Stimulated activated CD4-positive, alpha-beta T cell treated with anti-CD3 and anti-CD28 coated beads, TNF-alpha, amount 100 ng/mL, for 48 hours (primary cell): ENCODE measurements at places on chromosomes 16 and 17.

GRCh38 chr16:21600031-21600773 is 825 bp downstream of the METTL9 start:
- DNase-seq, result peak; percentile 9

GRCh38 chr17:37399265-37399803 is 7.3 kb downstream of the ACACA start:
- DNase-seq, result no peak

DNA sequence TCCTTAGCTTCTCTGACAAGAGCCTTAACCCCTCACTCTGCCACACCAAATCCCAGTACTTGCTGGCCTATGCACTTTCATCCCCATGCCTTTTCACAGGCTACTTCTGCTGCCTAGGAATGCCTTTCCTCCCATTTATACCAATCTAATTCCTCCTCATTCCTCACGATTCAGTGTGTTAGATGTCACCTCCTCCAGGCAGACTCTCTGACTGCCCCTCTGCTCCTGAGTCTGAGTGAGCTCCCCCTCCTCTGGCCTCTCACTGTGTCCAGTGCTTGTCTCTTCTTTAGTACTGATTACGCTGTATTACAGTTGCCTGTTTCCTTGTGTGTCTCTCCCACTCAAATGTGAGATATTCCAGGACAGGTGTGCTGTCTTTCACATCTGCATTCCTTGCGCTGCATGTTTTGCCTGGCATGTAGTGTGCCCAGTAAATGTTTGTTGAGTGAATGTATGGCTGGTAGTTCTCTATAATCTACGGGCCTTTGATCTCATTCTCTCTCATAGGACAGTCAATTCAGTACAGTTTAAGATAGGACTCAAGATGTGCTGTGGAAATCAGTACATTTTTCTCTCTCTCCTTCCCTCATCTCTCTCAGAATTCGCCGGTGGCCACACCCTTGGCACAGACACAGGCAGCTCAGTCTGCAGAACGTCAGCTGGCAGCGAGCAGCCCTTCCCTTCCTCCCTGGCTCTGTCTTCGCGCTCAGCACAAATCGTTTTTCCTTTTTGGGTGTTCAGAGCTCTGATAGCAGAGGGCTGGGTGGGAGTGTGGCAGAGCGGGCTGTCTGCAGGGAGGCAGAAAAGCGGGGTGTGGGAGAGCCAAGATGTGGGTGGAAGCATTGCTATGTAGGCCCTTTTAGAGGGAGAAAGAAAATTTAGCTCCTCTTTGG is 18.5 kb downstream of the ARL4D start:
- no peak for DNase-seq

- DNase-seq, result no peak
Measured at GRCh38 chr17:229709-230394, 48.4 kb upstream of the DOC2B start.

DNA sequence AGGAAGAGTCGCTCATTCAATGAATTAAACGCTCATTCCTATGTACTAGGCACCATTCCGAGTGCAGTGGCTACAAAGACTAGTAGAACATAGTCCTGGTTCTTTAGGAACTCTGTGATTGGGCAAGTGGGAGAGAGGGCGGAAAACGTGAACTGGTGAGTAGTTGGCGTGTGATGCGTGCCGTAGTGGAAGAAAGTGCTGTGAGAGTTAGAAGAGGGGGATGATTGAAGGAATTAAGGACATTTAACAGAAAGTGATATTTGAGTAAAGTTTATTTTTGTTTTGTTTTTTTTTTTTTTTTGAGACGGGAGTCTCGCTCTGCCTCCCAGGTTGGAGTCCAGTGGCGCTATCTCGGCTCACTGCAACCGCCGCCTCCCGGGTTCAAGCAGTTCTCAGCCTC is 7.9 kb upstream of the SLFN14 start:
- DNase-seq, result peak; percentile 36

- no peak for DNase-seq
Measured at GRCh38 chr16:71915350-71915749, 20.0 kb downstream of the IST1 start.

DNA sequence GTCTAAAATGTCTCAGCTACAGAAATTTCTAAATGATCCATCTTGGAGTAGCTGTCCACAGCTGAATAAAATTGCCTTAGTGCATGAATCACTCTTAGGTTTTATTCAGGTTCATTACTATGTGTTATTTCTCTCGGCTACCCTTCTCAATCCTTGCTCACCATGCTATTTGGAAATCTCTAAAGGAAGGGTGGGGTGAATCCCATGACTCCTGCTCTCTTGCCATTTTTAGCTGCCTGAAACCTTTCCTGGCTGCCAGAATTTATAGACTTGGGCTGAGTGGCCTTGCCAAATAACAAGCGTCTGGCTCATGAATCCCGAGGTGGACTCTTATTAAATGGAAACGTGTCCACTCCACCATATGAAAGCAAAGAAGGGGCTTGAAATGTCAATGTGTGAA is 936.1 kb upstream of the SOX9 start:
- DNase-seq, result no peak

DNA sequence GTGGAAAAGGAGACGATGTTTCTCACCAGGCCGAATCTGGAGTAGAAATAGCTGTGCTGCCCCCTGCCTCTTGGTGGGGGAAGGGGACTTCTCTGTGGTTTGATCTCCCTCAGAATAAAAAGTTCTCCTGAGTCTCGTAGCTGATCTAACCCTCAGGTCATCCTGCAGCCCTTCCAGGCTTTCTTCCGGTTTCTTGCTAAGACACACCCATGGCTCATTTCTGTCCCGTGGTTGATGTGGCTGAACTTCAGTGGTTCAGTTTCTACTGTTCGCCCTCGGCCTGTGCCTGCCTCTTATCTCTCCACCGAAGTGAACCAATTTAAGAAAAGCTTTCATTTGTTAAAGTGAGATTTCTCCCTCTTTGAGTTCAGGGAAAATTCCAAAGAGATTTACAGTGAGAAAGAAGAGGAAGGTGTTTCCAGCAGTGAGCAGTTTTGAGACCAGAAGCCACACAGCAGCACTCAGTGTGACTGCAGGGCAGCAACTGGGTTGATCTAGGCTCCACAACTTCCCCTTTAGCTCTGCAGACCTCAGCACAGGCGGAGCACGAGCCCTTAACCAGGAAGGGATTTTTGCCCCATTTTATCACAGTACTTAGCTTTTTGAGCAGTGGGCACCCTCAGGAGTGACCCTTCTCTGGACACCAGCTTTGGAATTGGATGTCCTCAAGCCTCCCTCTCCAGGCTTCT is 34.9 kb upstream of the CACNG5 start:
- DNase-seq, result no peak

DNA sequence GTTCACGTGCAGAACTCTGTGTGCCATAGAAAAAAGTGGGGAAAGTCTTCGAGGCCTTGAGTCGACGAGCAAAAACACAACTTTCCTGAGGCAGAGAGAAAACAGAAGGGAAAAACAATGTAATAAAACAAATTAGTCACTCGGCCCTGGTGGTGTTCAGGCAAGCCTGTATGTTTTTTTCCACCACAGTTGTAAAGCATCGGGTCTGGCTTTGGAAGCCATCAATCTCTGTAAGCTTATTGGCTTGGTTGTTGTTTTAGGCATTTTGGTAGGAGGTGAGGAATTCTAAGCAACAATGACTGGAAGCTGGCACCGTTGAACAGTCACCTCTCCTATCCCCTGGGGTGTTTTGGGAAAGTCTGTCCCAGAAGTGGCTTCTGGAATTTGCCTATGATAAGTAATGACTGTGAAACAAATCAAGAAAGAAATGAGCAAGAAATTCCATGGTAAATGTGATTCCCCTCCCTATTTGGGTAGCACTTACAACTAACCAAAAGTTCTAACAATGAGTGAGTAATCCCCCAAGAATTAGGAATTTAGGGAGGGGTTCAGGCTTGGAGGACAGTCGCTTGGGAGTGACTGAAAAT is 2.8 kb downstream of the CDH13 start:
- no peak for DNase-seq

GRCh38 chr17:48160177-48161081 is 52.9 kb downstream of the SNX11 start:
- no peak for DNase-seq

DNA sequence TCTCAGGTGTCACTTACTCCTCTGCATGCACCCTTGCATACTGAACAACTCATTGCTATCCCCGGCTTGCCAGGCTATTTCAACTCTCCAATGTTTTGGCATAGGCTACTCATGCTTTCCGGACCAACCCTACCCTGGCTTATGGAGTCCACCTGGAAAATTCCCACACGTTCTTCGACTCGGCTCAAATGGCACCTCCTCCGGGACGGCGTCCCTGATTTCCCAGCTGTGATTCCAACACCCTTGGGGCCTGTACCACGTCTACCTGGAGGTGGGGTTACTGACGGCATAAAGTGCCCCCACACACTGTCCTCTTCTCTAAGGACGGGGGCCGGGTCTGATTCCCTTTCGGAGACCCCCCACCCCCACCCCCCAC is 498 bp downstream of the SMYD4 start:
- DNase-seq, result no peak

- DNase-seq, result no peak
Measured at GRCh38 chr17:3688027-3688553, 7.9 kb downstream of the P2RX5 start.

GRCh38 chr17:61009663-61010062 is 332.0 kb downstream of the BCAS3 start:
- DNase-seq, result no peak

DNA sequence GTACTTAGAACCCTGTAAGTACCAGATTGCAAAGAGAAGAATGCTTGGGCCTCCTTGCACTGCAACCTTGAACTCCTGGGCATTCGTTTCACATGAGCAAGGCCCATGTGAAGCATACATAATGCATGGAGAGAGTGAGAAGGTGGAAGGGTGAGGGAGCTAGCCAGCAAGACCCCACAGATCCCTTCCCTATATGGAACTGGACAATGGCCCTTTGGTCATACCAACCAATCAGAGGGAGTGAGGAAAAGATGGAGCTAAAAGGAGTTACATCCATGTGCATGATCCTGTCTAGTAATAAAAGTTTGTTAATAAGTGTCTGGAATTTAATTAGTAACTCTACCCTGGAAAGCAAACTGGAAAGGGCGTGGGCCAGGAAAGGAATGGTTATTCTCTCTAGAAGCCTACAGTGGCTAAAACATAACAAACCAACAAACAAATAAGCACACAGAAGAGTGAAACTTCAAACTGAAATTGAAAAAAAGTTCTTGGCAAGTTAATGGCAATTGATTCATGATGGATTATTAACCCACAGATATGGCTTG is 29.6 kb downstream of the DNAH3 start:
- no peak for DNase-seq

DNA sequence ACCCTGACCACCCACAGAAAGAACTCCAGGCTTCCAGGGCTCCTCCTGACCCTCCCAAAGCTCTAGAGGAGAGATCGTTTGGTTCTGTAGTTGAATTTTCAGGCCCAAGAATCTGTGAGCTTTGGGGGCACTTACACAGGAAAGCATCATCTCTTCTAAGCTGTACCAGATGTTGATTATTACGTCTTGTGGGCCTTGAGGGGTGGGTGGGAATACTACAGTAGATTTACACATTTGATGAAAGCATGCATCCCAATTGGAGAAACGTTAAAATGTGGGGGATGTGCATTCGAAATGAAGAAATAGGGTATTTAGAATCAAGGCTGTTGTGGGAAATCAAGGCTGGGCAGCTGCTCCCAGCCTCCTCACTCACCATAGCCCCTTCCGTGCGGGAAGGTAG is 61.9 kb downstream of the MGAT5B start:
- DNase-seq, result no peak

- no peak for DNase-seq
Measured at GRCh38 chr16:25033852-25034251, 18.7 kb upstream of the ARHGAP17 start.

GRCh38 chr16:85126705-85127378 is 14.6 kb upstream of the CIBAR2 start:
- DNase-seq, result no peak

- no peak for DNase-seq
Measured at GRCh38 chr16:22219389-22220068, 13.5 kb downstream of the EEF2K start.

DNA sequence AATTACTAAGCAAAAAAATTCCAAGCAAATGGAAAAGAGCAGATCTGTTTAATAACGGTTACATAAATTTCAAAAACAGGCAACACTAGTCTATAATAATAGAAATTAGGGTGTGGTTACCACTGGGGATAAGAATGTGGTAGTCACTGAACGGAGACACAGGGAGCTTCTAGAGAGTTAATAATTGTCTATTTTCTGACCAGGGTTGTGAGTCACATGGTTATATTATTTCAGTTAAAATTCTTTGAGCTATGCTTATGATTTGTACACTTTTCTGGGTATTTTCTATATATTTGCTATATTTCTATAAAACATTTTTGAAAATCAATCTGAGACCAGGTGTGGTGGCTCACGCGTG is 433.9 kb upstream of the MAF start:
- DNase-seq, result no peak

DNA sequence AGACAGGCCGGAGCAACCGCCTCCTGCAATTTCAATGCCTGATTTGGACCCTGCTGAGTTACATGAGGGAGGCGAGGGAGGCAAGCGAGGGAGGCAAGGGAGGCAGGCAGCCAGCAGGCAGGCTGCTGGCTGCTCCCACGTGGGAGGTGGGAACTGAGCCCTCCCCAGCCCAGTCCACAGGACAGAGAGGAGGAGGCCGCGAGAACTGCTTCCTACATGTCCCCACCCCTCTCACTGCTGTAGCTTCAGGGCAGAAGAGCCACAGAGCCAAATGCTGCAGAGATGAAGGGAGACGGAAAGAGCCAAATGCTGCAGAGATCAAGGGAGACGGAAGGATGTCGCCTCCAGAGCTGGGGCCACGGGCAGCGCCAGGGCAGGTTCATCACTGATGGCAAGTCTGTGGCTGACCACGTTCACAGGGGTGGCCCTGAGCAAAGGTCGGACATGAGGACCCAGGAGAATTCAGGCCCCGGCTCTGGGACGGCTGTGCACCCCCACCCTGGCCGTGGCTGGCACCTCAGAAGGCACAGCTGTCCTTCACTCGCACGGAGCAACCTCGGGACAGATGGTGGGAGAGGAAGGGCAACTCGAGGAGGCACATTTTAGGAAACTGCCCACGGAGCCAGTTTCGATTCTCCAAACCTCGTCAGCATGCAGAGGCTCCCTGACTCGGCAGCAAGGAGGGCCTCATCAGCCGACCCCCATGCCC is 21.5 kb downstream of the RPH3AL start:
- no peak for DNase-seq

- DNase-seq, result no peak
Measured at GRCh38 chr17:33964344-33964979, 290.6 kb upstream of the CCL2 start.
